ENCODE measurements at places on chromosomes 3 and 15. TPM values are rescaled to one million over a fixed set of nuclear protein-coding genes. Genes with fewer than 3 reads are reported as not detected.

The CCR8 gene
- total RNA-seq: 0.64 TPM

DNA sequence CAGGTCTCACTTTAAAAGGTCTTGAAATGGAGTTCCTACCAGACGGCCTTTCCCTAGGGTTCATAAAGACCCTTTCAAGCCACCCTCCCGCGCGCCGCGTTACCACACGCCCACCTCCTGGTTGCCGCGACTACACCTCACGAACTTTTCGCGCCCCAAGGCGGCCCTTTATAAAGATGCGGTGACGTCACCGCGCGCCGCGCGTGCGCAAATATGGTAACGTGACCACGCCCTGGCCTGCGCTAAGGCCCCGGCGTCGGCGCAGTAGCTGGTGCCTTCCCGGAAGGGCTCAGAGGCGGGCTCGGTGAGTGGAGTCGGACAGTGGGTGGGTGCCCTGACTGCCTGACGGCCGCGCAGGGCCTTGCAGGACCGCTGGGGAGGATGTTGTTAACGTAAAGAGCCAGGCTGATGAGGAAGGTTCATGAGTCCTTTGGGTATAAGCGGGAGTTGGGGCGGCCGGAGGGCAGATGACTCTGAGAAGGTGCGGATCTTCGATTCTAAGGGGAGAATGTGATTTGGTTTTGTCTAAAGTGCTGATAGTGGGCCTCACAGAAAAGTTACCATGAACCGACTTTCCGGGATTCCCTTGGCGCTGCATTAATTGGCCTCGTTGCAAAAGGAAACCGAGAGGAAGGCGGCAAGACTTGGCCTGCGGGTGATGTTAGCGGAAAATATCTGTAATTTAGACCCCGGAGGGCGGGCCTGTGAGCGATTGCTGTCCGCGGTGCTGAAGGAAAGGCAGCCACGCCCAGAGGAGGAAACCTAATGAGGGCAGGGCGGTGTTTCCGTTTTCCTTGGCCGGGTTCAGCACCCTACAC lies 54.4 kb downstream of the FEZF2 start:
- no peaks in the 10 kb centered on the region for H3K27me3 ChIP-seq
- peak; percentile 90 for DNase-seq
- no peak overlapping the region for H3K27ac ChIP-seq
- peak overlapping the region; percentile 99 for H3K4me3 ChIP-seq

DNA sequence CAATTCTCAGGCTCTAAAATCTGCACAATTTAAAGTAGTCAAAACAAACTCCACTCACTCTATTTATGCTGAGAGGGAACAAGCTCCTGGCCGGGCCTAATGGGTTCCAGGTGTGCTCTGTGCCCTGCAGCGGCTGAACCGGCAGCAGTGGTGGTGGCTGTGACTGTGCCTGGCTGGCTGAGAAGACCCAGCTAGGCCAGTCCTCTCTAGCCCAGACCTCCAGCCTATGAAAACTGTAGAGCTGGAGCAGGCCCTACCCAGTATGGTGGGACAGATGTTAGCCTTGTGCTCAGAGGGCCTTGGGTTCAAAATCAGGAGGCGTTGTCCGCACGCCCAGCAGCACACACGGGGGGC lies 37.0 kb downstream of the EPHB3 start:
- peaks cover 7% of the 10 kb centered on the region for H3K4me1 ChIP-seq
- H3K27me3 ChIP-seq: peaks cover 42% of the 10 kb centered on the region
- H3K27ac ChIP-seq: no peak overlapping the region
- H3K4me3 ChIP-seq: no peak overlapping the region

DNA sequence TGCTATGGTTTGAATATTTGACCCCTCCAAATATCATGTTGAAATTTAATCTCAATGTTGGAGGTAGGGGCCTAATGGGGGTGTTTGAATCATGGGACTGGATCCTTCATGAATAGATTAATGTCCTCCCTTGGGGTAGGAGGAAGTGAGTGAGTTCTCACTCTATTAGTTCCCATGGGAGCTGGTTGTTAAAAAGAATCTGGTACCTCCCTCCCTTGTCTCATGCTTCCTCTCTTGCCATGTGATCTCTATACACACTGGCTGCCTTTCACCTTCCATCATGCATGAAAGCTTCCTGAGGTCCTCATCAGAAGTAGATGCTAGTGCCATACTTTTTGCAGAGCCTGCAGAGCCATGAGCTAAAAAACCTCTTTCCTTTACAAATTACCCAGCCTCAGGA lies 177.7 kb upstream of the MCTP2 start:
- no peaks in the 10 kb centered on the region for H3K4me1 ChIP-seq
- no peaks in the 10 kb centered on the region for H3K27me3 ChIP-seq
- H3K4me3 ChIP-seq: no peak overlapping the region
- DNase-seq: no peak

- H3K27ac ChIP-seq: no peak overlapping the region
- no peak for DNase-seq
- H3K4me1 ChIP-seq: no peaks in the 10 kb centered on the region
- peaks cover 14% of the 10 kb centered on the region for H3K36me3 ChIP-seq
- H3K27me3 ChIP-seq: no peaks in the 10 kb centered on the region
- H3K4me3 ChIP-seq: no peak overlapping the region
Observed at GRCh38 chr3:140950144-140950543, 8.5 kb downstream of the SLC25A36 start.

GRCh38 chr3:127370906-127371305 lies 83.1 kb upstream of the PRR20G start:
- no peak for DNase-seq
- H3K36me3 ChIP-seq: no peaks in the 10 kb centered on the region
- no peaks in the 10 kb centered on the region for H3K27me3 ChIP-seq
- no peak overlapping the region for H3K4me3 ChIP-seq

GRCh38 chr15:65396283-65396964 lies 18.6 kb upstream of the IGDCC3 start:
- no peak for DNase-seq
- H3K27ac ChIP-seq: no peak overlapping the region
- H3K4me1 ChIP-seq: peaks cover 3% of the 10 kb centered on the region
- peaks cover 29% of the 10 kb centered on the region for H3K36me3 ChIP-seq
